ENCODE measurements at places on chromosomes 13 and 19.

DNA sequence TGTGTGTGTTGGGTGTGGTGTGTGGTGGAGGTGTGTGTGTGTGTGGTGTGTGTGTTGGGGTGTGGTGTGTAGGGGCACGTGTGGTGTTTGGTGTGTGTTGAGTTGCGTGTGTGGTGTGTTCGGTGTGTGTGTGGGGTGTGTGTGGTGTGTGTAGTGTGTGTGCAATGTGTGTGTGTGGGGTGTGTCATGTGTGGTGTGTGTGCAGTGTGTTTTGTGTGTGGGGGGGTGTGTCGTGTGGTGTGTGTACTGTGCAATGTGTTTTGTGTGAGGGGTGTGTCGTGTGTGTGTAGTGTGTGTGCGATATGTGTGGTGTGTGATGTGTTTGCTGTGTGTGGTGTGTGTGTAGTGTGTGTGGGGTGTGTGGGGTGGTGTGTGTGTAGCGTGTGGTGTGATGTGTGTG lies 6.0 kb upstream of the KPTN start:
- no peak for DNase-seq

DNA sequence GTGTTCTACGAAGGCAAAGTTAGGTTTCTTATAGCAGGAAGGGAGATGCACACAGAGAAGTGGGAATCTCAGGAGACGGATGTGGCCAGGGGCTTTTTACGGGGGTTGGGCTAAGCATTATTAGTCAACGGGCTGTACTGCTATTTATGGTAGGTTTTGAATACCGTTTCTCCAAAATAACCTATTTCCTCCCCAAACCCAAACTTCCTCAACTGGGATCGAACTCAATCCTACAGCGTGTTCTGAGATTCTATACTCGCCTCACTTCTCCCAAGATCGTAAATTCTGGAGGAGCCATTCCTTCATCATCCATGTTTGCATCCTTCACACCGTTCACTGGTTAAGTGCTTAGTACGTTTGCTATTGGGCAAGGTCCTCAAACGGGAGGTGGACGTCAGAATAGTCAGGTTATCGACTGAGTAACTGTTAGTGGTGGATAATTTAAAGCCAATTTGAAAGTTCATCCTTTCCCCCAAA lies 1.2 kb upstream of the TRIM13 start:
- DNase-seq: no peak

- DNase-seq: no peak
Observed at GRCh38 chr19:42030645-42031440, 36.8 kb upstream of the ATP1A3 start.

DNA sequence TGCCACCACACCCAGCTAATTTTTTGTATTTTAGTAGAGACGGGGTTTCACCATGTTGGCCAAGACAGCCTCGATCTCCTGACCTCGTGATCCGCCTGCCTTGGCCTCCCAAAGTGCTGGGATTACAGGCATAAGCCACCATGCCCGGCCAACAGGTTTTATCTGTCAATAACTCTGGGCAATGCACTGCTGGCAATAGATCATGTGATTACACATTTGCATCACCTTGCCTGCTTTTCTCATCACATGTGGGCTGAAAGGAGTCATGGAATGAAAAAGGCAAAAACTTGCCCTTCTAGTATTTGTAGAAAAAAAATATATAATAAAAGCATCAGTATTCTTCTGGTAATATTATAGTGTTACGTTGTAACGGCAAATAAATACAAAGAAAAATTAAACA lies 164.5 kb downstream of the NHLRC3 start:
- DNase-seq: no peak

DNA sequence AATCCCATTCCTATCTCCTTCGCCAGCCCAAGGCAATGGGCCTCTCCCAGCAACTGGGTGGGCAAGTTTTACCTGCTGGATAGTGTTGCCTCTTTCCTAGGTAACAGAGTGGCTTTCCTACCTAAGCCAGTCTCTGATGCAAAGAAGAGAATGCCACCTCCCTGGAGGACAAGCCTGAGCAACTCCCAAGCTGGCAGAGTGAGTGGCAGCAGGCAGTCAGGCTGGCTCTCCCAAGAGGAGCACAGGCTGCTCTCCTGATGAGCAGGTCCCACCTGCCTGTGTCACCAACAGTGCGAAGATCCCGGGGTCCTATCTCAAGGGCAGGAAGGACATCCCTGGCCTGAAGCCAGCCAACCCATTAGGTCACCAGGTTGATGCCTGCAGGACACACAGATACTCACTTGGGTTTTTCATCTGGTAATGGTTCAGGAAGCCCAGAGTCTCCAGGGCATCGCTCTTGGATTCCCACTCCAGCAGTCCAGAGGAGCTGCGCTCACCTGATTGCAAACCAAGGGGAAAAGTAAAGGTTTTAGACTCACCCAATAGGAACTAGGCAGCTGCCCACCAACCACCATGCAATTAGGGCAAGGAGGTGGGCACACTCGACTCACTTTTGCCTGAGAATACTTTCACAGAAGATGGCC lies 5.5 kb upstream of the ECH1 start:
- no peak for DNase-seq

DNA sequence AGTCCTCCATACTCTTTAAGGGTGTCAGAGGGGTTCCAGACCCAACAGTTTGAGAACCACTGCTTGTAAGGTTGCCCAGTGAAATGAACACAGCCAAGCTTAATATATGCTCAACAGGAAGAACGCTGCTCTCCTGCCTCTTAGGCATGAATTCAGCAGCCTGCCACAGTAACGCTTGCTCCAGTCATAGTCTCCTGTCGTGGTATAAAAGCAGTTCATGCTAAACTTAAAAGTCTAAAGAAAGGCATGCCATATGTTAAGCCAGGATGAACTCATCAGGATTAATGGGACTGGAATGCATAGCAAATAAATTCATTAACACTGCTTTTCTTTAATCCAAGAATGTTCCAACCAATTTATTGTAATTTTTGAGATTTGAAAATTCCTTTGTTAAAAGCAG lies 38.7 kb downstream of the SLC7A1 start:
- DNase-seq: no peak

DNA sequence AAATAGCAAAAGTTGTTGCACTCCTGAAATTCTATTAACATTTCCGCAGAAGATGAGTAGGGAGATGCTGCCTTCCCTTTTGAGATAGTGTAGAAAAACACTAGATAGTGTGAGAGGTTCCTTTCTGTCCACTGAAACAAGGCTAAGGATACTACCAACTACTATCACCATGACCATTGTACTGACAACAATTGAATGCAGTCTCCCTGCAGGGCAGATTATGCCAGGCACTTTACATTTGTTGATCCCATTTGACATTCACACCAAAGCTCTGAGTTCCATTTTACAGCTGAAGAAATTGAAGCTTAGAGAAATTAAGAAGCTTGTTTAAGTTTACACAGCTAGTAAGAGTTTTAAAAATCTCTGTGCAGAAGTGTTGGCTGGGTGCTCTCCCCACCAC lies 55.0 kb downstream of the CYSLTR2 start:
- DNase-seq: no peak

GRCh38 chr19:38663156-38663651 lies 15.8 kb downstream of the ACTN4 start:
- DNase-seq: no peak

GRCh38 chr19:2288338-2288817 lies 6.4 kb upstream of the PEAK3 start:
- no peak for DNase-seq

DNA sequence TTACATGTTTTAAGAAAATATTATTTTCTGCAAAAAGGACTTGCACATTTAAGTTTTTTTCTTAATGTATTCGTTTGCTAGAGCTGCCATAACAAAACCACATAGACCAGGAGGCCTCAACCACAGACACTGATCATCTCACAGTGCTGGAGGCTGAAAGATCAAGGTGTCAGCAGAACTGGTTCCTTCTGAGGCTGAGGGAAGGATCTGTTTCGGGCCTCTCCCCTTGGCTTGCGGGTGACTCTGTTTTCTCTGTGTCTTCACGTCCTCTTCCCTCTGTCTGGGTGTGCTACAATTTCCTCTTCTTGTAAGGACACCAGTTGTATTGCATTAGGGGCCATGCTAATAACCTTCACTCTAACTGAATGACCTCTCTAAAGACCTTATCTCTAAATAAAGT lies 364.2 kb downstream of the IRS2 start:
- DNase-seq: no peak

DNA sequence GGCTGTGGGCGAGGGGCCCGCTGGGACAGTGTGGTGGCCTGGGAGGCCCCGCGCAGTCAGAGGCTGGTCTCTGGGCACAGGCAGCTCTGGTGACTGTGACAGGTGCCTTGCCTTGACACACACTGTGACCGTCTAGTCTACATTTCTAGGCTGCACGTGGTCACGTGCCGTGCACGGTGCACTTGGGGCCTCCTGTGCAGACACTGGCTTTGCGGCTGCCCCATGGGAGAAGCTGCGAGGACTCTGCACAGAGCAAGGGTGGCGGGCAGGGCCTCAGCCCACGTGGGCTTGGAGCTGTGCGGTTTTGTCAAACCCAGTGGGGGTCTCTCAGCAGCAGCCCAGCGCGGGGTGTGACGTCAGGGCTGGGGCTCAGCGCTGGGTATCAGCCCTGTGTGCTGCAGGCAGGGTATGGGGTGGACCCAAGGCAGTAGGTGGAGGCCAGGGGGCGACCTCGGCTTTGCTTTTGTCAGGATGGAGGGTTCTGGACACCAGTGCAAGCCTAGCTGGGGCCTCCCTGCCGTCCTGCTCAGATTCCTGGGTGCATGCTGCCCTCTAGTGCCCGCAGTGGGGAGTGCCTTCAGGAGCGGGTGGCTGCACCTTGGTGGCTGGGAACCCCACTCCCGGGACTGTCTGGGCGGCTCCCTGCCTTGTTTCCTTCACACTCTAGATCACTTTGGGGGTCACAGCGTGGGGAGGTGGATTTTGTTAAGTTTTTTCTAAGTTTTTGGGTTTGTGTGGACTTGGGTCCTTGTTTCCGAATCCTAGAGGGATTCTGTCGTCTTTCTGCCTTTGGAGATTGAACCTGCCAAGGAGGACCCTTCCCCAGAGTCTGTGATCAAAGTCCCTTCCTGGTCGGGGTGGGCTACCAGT lies 62.6 kb downstream of the KDM4B start:
- peak; percentile 43 for DNase-seq

GRCh38 chr19:43774103-43774939 lies 6.5 kb downstream of the KCNN4 start:
- DNase-seq: no peak

GRCh38 chr13:40666933-40667621 lies 636 bp upstream of the FOXO1 start:
- DNase-seq: no peak

DNA sequence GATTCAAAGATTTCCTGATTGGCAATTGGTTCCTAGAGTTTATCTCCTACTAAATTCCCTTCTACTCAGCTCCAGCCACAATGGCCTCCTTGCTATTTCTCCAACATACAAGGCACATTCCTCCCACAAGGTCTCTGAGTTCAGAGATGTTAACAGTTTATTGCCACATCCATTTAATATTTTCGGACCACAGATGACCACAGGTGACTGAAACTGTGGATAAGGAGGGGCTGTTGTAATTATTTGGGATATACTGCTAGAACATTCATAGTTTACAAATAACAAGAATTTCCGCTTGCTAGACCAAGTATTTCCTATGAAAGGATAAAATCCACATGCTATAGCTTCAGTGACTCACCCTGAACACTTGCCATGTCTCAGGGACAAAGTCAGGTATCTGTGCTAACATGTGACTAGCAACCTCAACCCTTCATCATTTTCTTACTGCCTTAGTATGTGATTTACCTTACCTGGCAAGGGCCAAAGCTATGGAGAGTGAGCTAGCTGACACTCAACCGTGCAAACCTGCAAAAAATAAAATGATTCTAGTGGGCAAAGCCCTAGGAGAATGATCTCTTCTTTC lies 117.7 kb downstream of the TBC1D4 start:
- no peak for DNase-seq

GRCh38 chr13:102041544-102041943 lies 360.3 kb downstream of the FGF14 start:
- no peak for DNase-seq

DNA sequence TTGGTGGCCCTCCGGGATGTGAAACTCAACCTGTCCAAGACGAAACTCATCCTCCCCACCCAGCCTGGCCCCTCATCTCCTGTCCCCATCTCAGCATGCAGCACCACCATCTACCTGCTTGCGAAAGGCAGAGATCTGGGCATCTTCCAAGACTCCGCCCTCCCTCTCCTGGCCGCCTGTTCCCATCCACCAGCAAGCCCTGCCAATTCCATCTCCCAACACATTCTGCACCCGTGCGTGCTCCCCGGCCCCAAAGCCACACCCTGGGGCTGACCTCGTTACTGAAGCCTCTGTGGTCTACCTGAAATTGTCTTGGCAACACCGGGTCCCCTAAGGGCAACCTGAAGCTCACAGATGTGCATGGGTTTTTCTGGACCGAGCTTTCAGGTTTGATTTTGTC lies 13.2 kb upstream of the CAMSAP3 start:
- DNase-seq: no peak

DNA sequence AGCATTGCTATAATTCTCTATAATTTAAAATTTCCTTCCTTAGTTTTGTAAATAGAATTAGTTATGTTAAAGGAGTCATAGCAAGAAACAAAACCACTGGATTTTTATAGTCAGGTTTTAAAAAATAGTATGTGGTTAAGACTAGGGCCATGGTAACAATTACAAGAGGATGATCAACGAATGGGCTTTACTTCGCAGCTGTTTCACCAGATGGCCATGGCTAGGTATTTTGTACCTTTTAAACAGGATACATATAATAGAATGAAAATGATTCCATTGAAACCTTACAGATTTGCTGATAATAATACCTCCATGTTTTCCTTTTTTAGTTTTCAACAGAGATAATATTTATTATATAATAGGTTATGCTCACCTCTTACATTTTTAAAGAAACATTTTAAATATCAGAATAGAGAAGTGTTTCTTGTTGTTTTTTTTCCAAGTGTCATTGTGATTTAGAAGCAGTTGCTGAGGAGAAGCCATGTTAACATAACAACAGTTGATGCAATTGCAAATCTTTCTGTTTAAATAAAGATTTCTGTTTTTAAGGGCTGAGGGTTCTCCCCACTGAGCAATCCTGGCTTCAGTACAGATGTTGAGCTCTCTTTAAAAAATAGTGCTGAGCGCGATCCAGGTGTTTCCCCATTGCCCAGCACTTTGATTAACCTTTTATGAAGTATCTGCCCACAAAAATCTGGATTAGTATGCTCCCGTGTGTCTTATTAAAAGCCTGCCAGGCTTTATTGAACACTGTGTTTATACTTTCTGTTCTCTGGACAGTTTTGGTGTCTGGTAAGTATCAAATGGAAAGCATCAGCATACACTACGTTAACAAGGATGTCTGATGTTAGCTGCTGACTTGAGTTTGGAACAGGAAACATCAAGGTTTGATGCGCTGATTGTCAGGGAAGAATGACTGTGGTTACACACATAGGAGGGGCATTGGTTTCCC lies 205.3 kb downstream of the HS6ST3 start:
- DNase-seq: no peak

- no peak for DNase-seq
Observed at GRCh38 chr19:1852581-1853128, 4.4 kb upstream of the REXO1 start.

GRCh38 chr13:113916330-113916815 lies 52.5 kb upstream of the GAS6 start:
- DNase-seq: no peak

- DNase-seq: no peak
Observed at GRCh38 chr13:43986421-43986981, 106.8 kb downstream of the LACC1 start.

- no peak for DNase-seq
Observed at GRCh38 chr13:85828094-85828684, 29.0 kb upstream of the SLITRK6 start.

- DNase-seq: no peak
Observed at GRCh38 chr13:51944428-51944827, 66.8 kb downstream of the ATP7B start.
